Stimulated activated CD8-positive, alpha-beta memory T cell treated with anti-CD3 and anti-CD28 coated beads, Interleukin-7, amount 100 ng/mL, for 4 hours (primary cell): ENCODE measurements at places on chromosomes 12 and 14.

- peak; percentile 84 for DNase-seq
Observed at GRCh38 chr14:20305265-20306078, at the start of gene TTC5. TSS of gene TTC5 (minus strand) at chr14:20305951. CDS start at chr14:20305937, 14 bp downstream.

DNA sequence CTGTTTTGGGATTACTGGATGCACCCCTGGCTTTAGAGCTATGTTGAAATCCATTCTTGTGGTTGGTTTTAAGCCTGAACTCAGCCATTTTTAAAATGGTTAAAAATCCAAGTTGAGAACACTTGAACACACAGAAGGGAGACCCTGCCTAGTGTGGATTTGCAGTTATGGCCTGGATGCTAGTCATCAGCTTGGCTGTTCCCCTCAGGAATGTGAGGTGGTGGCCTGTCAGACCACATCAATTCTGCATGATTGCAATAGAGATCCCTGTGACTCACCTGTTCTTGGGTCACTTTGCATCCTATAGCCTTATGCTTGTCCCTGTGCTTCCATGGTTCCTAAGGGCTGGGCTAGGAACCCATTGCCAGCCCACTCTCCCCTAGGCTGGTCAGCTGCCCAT, 454.1 kb downstream of the ATP23 start:
- no peak for DNase-seq

- DNase-seq: no peak
Observed at GRCh38 chr14:104086661-104087461, 1.4 kb downstream of the ASPG start.

DNA sequence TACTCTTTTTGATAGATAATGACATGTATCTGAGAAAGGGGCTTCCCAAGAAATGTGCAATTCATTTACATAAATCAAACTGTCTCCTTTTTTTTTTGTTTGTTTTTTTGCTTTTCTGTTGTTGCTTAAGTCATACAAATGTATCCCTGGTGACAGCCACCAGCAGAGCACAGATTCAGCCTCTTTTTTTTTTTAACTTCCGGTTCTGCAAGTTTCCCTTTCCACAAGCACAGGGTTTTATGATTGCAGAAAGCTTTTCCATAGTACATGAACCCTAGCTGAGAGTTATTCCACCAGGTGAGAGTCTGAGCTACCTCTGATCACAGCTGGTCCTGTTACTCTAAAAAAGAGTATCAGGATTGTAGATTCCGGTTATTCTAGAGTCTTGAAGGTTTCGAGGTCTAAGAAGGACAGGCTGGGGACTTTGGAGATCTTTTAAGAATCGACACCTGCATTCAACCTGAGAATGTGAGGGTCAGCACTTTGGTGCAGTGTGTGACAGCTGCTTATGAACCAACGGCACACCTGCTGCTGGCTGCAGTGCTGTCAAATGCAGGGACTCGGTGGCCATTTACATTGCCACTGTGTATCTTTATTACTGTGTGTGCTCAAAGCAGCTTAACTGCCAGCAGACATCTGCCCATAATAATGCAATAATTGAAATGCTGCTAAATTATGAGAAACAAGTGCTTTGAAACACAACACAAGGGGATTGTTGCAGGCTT, 551.7 kb downstream of the NRXN3 start:
- DNase-seq: no peak

GRCh38 chr14:35637851-35638250, 103.9 kb downstream of the INSM2 start:
- no peak for DNase-seq

DNA sequence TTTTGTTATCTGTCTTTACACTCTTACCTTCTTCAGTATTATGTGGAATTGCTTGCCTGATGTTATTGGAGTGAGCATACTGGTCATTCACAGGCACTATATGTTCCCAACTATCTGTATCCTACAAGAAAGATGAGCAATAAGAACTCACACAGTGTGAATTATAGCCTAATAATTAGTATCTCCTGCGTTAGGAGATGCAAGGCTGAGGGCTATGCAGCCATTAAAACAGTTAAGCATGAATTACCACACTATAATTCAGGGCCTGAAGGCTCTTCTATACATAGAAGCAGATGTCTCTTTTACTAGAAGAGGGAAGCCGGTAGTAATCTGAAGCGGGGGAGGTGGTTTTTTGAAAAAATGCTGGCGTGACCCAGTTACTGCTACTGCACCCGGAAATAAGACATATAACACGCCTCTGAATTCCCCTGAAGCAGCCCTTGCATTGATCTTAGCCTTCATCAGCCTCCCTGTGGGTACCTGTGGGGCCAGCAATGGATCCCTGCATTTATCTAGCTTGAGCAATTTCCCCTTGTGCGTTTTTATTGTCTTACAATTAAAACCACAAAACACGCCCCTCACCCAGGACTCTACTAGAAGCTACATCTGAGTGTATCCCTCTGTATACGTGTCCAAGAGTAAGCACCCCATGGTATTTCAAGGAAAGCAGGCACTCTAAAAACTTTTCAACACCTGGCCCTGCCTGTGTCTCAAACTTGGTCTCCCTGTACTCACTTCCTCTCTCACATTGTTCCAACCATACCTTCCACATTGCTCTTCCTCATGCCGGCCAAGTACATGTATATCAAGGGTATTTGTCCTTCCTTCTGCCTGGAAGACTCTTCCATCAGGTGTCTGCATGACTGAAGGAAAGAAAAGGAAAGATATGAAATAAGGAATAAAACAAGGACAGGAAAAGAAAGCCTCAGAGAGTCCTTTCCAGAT, 210.9 kb upstream of the ARID2 start:
- DNase-seq: peak; percentile 35

- DNase-seq: no peak
Observed at GRCh38 chr12:43015090-43015737, 425.7 kb upstream of the PRICKLE1 start.
